ENCODE measurements at places on chromosomes 11 and 22.
A peak's percentile ranks its signal among the peaks of the same experiment; 100 is the strongest.

- peak; percentile 6 for DNase-seq
Observed at GRCh38 chr22:28231441-28231840, 312.4 kb upstream of the PITPNB start.

- no peak for DNase-seq
Observed at GRCh38 chr11:82858556-82859091, 41.6 kb downstream of the PRCP start.

- no peak for DNase-seq
Observed at GRCh38 chr11:89484896-89485295, 6.3 kb downstream of the NOX4 start.

GRCh38 chr11:126340960-126341606 is 14.4 kb upstream of the ST3GAL4 start:
- no peak for DNase-seq

DNA sequence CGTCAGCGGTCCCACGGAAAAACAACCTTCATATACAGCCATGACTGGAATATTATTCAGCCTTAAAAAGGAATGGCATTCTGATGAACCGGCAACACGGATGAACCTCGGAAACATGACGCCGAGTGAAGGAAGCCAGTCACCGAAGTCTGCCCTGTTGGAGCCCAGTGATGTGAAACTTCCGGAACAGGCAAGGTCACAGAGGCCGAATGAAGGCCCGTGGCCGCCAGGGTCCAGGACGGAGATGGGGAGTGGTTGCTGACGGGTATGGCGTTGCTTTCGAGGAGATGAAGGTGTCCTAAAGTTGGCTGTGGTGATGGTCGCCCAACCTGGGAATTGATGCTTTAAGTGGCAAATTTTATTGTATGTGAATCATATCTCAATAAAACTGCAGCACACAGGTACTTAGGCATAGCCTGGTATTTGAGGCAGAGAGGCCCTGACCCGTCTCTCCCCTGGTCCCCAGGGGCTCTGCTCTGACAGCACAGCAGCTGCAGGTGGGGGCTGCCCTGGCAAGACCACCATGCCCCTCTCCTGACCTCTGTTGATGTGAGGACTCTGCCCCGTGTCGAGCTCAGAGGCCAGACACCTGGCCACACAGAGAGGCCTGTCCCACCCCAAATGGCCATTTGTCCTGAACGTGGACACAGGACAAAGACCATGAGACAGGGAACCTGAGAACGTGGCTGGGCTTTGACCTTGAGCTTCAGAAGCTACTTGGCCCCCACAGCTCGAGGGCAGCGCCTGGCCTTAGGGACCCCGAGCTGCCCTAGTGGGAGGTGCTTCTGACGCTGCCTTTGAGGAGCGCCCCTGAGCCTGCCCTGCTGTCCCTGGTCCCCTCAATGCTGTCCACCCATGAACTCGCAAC is 1090.8 kb downstream of the BRD1 start:
- DNase-seq = no peak

- no peak for DNase-seq
Observed at GRCh38 chr11:121226415-121227263, 65.9 kb upstream of the SC5D start.

DNA sequence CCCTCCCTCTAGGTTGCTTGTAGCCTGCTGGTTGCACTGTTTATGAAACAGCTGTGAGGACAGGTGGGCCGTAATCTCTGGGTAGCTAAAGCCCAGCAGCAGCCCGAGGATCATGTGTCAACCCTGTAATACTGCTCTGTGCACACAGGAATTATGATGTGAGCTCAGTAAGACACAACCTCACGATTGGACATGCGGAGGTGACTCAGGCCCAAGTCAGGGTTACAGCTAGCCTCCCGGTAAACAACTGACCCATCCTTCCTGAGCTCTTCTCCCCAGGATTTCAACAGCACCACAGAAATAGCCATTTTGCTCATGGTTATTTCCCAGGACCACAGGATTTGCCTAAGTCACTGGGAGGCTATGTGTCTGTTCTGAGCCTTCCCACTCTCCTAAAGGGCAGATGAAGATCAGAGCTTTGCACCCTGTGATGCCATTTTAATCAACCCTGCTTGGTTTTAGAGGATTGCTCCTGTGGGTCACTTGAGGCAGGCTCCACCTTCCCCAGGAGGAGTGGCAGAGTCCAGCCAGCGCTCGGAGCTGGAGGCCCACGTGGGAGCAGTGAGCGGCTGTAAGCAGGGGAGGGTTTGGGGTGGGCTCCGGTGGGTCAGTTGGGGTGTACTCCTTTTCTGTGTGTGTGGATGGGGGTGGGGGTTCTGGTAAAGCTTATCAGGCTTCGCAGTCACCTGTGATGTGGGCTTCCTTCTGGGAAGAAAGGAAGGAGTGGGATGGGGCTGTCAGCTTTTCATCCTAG is at the start of gene AMPD3:
TSS of gene AMPD3 (plus strand) at position 387 of the 754 bp plus-strand sequence. CDS start 6,256 bp downstream, outside the sequence.
- DNase-seq = peak; percentile 70

DNA sequence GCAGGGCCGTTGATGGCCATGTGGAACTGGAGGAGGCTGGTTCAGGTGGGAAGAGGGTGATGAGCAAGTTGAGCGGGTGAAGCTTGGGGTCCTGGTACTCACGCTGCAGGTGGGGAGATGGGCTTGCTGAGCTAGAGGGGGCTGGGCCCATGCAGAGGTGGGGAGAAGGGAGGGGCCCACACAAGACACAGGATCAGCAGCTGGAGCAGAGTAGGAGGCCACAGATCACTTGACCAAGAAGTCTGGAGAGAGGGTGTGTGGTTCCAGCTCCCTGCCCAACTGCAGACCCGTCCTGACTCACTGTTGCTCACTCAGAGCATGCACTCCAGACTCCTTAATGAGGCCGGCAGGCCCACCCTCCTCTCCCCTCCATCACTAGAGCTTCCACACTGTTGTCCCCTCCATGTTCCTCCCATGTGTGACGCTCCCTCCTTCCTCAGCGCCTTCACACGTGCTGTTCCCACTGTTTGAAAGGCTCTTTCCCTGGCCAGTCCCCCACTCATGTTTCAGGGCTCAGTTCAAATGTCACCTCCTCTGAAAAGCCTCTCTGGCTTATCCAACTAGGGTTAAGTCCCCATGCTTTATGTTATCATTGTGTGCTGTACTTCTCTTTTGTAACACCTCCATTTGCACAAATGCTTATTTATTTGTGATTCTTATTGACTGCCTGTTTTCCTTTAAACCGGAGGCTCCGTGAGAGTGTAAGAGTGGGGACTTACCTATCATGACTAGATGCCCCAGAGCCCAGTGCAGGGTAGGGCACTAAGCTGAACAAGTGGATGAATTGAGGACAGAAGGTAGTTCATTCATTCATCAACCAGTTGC is 2.3 kb downstream of the CCDC86 start:
- DNase-seq = no peak

DNA sequence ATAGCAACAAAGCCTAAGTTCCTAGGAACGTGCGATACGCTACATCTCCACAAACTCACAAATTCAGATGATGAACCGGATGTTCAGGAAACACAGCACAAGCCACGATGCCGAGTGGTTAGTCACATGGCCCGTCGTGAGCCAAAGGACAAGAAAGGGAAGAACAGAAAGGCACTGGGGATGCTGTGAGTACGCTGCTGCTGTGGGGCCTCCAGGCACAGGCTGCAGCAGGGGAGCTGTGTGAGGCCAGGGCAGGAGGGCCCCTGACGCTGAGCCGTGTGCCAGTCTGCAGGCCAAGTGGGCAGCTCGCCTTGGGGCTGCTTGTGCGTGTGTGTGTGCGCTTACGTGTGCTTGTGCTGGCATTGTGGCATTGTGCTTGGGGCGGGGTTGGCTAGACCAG is 89.4 kb downstream of the CTTN start:
- no peak for DNase-seq

GRCh38 chr22:44823396-44823795 is 71.0 kb downstream of the ARHGAP8 start:
- no peak for DNase-seq

DNA sequence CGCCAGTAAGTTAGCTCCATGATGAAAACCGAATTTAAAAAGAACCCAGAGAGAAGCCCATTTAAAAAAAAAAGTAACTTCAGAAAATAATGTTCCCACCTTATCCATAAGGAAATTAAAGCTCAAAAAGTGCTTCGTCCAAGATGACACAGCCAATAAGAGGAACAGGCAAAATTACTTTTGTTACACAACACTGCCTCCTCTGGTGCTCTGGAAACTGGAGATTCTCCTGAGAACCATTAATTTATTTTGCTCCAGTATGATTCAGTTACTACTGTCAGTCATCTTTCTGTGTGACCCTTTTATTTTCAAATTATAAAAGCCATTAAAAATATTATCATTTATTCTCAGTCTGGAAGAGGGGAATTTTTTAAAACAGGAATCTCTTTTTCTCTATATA is 2.0 kb downstream of the IFT27 start:
- no peak for DNase-seq

- no peak for DNase-seq
Observed at GRCh38 chr22:22682807-22683667, 38.6 kb downstream of the GGTLC2 start.

GRCh38 chr11:57480409-57481137 is 20.2 kb downstream of the RTN4RL2 start:
- peak; percentile 48 for DNase-seq

DNA sequence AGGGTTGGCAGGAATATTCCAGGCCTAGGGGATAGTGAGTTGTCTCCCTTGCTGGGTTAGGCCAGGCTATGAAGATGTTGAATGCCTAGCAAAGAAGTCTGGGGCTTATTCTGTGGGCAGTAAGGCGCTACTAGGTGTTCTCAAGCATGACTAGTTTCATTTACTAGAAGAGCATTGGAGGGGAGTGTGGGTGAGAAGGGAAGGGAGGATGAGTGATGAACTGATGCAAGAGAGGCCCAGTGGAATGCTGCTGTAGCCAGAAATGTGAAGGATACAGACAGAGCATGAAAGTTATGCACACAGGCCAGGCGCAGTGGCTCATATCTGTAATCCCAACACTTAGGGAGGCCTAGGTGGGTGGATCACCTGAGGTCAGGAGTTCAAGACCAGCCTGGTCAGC is 33.5 kb downstream of the POU2F3 start:
- no peak for DNase-seq

GRCh38 chr11:84722583-84723108 is 904.5 kb downstream of the DLG2 start:
- DNase-seq = no peak

DNA sequence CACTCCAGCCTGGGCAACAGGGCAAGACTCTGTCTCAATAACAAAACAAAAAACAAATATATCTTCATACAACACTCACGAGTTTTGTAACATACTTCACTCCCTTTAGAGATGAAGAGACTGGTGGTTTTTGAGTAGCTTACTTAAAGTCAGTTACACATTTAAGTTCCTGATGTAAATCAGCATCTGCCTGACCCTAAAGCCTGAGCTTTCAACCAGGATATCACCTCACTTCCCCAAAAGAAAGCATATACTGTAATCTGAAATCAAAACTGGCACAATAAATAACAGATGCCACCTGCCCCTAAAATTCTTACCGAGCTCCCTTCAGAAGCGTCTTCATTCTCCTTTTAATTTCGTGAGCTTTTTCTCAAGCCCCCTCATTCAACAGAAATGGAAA is 31.5 kb downstream of the LARGE1 start:
- DNase-seq = no peak

DNA sequence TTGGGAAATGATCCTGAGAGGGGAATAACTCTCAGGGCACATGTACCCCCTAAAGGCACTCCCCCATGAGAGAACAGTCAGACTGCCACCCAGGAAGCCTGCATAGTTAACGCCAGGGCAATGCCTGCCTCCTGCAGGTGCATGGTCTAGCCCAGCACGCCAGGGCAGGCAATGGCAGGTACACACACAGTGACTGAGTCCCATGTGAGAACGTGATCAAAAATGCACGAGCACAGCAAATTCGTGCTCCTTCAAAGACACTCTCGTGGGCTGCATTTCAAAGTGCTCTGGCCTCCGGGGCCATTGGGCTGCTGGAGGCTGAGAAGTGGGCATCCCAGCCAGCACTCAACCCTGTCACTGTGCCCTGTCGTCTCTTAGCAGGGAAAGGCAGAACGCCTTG is 79.7 kb downstream of the SHANK2 start:
- DNase-seq = no peak

GRCh38 chr11:69638941-69639681 is 1.8 kb upstream of the CCND1 start:
- peak; percentile 25 for DNase-seq

DNA sequence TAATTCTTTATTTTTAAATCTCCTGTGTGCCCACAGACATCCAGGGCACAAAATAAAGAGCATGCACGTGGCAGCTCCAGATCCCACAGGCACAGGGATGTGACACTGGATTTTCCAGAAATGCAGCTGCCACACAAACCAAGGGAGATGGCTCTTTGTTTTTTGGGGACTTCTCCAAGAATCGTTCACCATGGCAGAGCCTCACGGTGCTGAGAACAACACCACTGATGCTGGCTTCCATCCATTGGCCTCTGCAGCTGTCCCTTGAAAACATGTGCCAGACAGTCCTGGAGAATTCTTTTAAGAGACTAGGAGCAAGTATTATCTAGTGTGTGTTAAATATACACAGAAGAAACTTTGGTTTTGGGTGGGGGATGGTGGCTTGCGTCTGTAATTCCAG is 108.4 kb upstream of the SLC22A12 start:
- DNase-seq = no peak

- DNase-seq = peak; percentile 22
Observed at GRCh38 chr11:113350336-113351067, 36.1 kb downstream of the TTC12 start.

GRCh38 chr11:126647735-126648134 is 292.2 kb downstream of the ST3GAL4 start:
- no peak for DNase-seq

GRCh38 chr22:24434471-24435322 is 7.3 kb downstream of the ADORA2A start:
- DNase-seq = no peak

GRCh38 chr11:121741761-121742361 is 289.1 kb upstream of the SORL1-AS1 start:
- DNase-seq = no peak

DNA sequence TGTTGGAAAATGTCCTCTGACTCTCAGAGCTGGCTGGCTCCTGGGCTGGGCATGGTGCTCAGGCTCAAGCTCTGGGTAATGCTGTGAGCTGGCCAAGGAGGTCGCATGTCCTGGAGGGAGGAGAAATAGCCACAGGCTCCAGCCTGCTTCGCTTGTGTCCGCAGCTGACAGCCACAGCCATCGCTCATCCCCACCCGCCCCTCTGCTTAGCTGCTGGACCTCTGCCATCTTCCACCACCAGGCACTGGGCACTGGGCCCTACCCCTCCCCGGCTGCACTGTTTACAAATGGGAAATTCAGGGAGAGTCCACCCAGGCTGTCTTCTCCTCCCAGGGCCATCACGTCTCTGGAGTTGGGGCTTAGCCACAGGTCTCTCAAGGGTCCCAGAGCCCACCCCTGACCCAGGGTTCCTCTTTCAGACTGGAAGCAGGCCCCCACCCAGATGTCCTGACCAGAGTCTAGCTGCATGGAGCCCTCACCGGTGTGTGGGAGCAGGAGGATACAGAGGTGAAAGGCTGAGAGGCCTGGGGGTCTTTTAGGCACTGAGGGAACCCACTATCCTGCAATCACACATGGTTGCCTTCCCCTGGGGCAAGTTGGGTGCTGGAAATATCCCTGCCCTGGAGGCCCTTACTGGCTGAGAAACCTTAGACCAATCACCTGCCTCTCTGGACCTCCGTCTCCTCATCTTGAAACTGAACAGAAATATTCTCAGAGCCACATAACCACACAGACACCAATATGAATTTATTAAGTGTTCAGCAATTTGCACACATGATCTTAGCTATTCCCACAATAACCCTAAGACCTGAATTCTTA is 62.7 kb downstream of the CD82 start:
- no peak for DNase-seq

All from DMS153 (cell line).